ENCODE measurements at places on chromosomes 1 and 21.

- peak; percentile 63 for DNase-seq
Measured at GRCh38 chr1:212683357-212683722, 16.3 kb downstream of the BATF3 start.

- no peak for DNase-seq
Measured at GRCh38 chr1:67495327-67495726, 65.1 kb upstream of the SERBP1 start.

GRCh38 chr1:211345719-211346118, 19.1 kb downstream of the TRAF5 start:
- DNase-seq = no peak

DNA sequence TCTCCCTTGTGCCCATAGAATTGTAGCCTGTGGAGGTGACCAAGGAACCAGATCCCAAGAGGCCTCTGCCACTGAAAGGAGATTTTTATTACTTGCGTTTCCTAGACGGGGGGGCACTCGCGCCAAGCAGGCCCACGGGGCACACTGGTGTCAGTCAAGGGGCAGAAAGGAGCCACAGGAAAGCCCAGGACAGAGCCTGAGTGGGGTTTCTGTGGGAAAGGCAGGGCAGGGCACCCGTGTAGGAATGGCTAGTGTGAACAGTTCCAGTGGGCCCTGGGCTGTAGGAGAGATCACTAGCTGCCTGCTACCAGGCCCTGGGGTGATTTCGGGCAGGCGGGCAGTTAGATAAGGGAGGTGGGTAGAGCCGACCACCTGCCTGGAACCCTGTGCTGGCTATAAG, 70.8 kb downstream of the ADARB1 start:
- DNase-seq = no peak

GRCh38 chr1:78369546-78369945, 121.2 kb upstream of the PTGFR start:
- no peak for DNase-seq

GRCh38 chr1:154466206-154466605, 35.8 kb upstream of the TDRD10 start:
- no peak for DNase-seq

- no peak for DNase-seq
Measured at GRCh38 chr1:19177811-19178210, 32.3 kb downstream of the UBR4 start.

- DNase-seq = no peak
Measured at GRCh38 chr1:14303011-14303410, 295.5 kb upstream of the KAZN start.

DNA sequence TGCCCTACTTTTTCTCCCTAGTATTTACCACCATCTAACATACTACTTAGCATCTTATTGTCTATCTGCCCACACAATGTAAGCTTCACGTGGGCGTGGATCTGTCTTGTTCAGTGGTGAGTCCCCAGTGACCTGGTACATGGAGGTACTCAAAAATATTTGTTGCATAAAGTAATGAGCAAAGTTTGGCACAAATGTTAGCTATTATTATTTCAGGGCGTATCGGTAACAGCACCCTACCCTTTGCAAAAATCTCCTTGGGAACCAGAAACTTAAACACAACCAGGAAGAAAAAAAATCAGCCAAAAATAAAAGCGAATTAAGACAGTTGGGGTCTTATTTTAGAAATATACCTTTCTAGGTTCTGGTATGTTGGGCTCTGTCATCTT, 454 bp upstream of the NENF start:
- DNase-seq = no peak

DNA sequence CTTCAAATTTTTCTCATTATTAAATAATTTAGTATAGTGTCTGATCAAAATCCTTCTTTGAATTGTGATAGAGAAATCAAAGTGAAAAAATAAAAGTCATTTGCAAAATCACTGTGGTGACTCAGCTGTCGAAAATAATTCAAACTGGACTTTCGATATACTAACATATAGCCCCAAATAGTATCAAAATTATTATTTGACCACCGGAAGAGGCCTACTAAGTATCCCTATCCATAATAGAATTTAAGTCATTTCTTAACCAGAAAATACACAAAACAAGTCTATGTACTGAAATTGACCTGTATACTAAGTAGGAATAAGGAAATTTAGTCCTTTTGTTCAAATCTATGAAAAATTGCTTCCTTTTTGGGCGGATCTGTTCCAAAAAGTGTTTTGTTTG, 180.7 kb downstream of the MRPL39 start:
- DNase-seq = no peak

DNA sequence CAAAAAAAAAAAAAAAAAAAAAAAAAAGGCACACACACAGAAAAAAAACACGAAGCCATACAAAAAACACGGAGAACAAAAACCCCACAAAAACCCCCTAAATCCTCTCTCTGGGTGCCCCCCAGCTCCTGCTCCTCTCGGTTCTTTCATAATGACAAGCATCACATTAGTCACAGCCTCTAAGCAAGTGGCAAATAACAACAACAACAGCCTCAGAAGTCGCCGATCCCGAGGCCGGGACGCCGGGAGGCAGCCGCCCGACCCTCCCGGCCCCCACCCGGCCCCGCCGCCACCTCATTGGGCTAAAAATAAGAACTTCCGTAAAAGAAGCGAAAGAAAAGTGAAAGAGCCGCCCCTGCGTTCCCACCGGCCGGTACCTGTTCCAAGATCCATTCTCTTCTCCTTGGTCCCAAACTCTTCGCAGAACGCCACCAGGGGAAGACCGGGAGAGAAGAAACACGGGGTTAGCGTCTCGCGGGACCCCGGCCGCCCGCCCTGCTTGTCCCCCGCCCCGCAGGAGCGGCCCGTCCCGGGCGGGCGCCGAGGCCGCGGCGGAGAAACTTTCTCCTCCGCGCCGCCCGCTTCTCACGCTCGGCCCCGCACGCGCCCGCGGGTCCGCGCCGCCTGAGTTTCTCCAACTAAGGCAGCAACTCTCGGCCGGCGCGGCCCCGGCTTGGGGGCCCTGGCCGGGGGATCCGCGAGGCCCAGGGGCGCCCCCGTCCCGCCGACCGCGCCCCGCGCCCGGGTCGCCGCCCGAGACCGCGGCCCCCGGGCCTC, 102.8 kb downstream of the CASZ1 start:
- DNase-seq = no peak

DNA sequence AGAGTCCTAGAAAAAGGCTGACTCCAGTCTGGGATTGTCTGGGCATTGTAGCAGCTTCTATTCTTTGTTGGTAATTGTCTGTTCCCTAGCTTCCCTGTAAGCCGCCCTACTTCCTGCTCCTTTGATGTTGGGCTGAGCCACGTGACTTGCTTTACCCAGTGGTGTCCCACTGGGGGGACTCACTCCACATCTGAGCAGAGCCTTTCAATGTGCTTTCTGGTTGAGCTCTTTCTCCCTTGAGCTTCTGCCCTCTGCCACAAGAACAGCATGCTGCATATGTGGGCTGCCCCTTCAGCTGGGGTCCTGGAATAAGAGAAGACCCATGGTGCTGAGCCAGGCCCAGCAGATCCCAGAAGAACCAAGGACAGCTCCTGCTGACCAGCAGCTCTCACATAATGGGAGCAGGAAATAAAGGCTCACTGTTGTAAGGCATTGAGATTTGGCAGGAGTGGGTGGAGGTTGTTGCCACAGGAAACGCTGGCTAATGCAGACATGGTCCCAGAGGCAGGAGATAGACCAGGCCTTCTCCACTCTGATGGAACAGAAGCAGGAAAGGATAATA, 276.3 kb upstream of the GJB5 start:
- DNase-seq = no peak

DNA sequence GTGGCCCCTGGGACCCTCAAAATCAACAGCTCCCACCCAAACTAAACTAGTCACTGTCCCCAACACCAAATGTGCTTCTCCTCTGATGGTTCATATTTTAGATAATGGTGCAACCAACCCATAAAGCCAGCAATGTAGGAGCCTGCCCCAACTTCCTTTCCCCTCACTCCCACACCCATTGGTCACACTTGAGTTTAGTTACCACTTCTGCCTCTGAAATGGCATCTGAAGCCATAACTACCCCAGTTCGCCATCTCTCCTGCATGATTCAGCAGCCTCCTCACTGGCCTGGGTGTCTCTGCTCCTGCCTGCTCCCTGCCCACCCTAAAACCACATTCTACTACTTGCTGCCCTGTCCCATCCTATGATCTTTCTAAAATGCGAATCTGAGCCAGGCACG, 3.4 kb upstream of the CDCP2 start:
- DNase-seq = no peak

DNA sequence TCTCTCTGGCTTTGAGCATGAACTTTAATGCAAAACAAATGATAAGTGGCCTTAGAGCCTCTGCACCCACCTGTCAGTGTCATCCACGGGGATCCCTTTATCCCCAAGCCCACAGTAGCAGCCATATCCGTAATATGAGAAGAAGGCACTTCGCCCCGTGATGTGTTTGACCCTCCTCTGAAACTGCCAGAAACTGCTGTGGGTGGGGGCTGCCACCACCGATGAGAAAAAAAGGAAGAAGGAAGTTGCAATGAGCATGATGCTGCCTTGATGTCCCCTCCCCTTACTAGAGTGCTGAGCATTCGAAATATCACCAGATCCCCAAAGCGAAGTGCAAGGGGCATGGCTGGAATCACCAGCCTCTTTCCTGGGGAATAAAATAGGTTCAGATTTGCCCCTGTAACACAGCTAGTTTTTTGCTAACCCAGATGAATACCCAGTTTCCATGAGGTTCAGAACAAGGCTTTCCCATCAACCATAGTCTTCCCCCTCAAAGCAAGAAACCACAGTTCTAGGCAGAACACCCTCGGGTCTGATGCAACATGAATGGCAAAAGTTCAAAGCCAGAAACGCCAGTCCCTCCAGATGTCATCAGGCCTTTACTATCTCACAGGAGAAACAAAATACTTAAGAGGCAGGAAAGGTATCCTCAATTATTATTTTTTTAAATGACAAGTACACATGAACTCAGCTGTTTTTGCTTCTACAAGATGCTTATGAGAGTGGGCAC, 10.8 kb upstream of the UBXN10 start:
- DNase-seq = no peak

DNA sequence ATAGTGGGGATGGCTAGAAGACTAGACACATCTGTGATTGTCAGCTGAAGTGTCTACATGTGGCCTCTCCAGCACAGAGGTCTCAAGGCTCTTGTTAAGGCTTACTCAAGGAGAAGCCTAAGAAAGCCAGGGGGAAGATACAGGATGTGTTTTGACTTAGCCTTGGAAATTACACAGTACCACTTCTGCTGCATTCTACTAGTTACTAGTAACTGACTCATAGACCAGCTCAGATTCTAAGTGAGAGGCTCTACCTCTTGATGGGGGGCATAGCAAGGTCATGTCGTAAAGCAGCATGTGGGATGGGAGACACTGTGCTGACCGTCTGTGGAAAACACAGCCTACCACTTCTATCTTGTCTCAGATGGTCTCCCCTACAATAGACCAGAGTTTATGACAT, 99.5 kb downstream of the UBE2U start:
- no peak for DNase-seq

Data from stimulated activated CD8-positive, alpha-beta memory T cell treated with anti-CD3 and anti-CD28 coated beads, Interleukin-2, amount 100 ng/mL, for 48 hours (primary cell).